ENCODE measurements at places on chromosomes 3 and 15.

- no peak for DNase-seq
These were observed 7.3 kb downstream of the TYRO3 start for GRCh38 chr15:41566121-41566885.

DNA sequence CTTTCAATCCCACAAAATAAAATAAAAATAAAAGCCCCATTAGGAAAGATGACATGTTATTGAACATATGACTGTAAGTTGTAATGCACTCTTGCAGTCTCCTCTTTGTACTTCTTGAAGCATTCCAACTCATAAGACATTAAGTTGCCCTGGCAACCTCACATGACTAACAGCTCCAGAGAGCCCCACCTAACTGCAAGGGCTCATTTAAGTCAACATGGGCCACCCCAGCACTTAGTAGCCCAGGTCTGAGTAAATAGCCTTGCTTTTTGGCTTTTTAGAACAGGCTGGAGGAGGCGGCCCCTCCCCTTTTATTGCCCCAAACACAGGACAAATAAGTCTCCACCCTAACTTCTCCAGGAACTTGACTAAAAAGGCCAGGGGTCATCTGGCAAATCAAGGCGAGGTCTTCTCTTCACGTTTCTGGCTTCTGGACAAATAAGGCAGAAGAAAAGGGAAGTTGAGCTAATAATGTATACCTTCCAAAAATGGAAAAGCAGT is 135.1 kb downstream of the TMCO5A start:
- DNase-seq, result no peak

GRCh38 chr3:56296361-56296760 is 171.9 kb downstream of the ERC2 start:
- no peak for DNase-seq

GRCh38 chr3:17639257-17639656 is 103.2 kb downstream of the TBC1D5 start:
- DNase-seq, result no peak

DNA sequence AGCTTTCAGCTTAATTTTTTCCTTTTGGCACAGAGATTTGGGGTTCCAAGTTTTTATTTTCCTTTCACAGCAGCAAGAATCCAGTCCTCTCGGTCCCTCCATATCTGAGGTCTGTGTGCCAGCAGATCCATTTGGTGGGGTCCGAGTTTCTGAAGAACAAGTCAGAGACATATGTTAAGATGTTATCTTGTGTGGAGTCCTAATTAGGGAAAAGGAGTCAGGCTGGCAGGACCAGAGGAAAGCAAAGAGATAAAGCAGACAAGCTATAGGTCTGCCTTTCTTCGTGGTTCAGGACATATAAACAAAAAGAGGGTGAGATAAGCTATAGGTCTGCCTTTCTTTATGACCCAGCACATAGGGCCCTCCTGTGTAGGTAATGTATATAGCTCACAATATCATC is 54.9 kb downstream of the TMED3 start:
- no peak for DNase-seq

DNA sequence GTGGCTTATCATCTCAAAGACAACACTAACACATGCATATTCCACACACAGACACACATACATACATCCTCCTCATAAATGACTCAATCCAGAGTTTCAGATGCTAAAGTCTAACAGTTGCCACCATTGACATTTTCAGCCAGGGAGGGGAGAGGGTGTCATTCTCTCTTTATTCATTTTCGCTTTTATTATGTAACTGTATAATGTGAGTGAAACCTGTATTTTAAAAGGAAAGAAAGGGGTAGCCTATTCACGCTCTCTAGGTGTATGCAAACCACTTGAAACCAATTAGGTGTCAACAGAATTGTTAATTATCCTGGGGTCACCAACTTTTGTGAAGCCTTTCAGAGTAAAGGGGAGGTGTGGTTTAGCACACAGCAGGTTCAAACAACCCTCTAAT is 1282.9 kb downstream of the ROBO2 start:
- no peak for DNase-seq

- DNase-seq, result no peak
These were observed 59.1 kb upstream of the IQSEC1 start for GRCh38 chr3:13132281-13132680.

- no peak for DNase-seq
These were observed 23.1 kb downstream of the CD47 start for GRCh38 chr3:108067768-108068167.

DNA sequence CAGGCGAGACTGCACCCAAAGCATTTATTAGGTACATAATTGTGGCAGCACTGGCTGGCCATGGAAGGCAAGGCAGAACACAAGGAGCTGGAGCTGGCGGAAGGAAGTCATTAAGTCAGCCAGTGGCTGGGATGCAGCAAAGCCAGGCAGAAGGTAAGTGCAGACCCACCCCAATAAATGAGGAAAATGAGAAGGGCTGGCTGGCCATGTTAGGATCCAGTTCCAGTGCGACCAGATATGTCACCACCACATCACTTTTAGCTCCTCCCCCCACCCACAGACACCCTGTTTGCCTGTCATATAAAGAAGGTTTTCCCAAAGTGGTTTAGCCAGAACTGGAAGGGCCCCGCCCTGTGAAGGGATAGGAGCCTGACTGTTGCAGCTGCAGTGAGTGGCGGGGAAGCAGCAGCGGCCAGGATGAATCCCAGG is at the start of gene FURIN:
Gene FURIN (plus strand): TSS at position 328 of the 429 bp plus-strand sequence. CDS start 7,153 bp downstream, outside the sequence.
- no peak for DNase-seq

- DNase-seq, result no peak
These were observed 2.9 kb downstream of the SHOX2 start for GRCh38 chr3:158103081-158103886.

DNA sequence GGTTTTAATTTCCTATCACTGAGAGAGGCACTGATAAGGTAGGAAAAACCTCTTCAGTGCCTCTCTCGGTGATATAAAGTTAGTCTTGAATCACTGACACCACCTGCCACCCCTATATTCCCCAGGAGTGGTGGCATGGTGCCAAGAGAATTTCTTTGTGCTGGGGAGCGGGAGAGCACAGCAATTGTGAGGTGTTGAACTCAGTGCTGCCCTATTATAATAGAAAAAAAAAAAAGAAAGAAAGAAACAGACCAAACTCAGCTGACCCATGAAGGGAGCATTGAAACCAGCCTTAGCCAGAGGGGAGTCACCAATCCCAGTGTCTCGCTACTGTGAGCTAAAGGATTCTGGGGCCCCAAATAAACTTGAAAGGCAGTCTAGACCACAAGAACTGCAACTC is 201.4 kb upstream of the STT3B start:
- no peak for DNase-seq

DNA sequence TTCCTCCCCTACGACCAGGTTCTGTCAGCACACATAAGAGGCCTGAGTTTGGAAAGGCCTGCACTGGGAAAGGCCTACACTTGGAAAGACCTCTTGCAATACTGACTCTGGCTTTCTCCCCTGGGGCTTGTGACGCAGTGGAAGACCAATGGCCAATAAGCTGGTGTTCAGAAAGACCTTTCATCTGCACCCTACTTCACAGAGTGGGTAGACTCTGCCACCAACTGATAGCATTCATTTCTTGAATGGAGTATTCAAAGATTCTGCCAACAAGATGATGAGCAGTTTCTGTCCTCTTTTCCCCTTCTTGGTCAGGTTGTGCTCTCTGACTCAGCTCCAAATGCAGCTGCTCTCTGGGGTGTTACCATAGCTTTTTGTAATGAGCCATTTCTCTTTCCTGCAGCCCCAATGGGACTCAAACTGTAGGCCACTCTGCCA is 48.8 kb downstream of the TIPARP start:
- DNase-seq, result no peak

GRCh38 chr3:123606527-123606926 is 21.7 kb upstream of the HACD2 start:
- no peak for DNase-seq

DNA sequence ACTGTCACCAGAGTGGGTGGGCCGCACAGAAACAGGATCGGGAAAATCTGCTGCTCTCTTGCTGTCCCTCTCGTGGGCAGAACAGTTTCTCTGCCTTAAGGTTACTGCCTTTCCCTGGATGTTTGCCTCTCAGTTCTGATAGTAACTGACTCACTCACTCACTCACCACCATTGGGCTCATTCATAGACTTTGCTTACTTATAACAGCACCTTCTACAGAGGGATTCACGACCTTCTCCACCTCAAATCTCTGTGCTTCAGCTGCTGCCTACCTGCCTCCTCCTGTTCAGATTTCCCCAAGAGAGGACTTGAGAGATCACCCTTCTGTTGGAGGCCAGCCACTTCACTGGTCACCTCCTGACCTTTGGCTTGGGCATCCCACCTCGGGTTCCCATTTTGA is 147.7 kb upstream of the ICE2 start:
- no peak for DNase-seq

DNA sequence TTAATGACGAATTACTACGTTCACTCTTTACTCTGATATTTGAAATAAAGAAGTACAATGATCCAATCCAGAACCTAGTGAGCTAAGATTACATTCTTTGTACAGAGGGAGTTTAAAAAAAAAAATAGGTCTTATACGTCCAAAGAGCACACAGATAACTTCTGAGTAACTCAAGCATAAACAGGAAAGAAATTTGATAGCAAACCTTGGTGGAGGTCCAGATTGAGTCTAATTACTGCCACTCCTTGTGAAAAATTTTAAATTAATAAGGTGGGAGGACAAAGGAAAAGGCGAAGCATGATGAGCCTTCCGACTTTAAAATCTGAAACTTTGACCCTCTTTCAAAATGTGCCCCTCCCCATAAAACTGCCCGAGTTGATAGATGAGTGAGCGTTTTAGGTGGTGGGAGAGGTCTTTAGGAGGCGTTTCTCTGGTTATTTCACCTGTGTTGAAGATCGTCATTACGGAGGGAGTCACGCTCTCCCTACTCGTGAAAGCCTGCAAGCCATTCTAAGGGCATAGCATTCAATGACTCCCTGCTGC is 127.0 kb upstream of the ROBO2 start:
- DNase-seq, result no peak
